ENCODE measurements at places on chromosomes 6 and 20.
A peak's percentile ranks its signal among the peaks of the same experiment; 100 is the strongest.

GRCh38 chr6:138383776-138384175 lies 6.1 kb downstream of the SMIM28 start:
- no peak for DNase-seq

- no peak for DNase-seq
Measured at GRCh38 chr6:133833949-133834359, 55.0 kb upstream of the TCF21 start.

DNA sequence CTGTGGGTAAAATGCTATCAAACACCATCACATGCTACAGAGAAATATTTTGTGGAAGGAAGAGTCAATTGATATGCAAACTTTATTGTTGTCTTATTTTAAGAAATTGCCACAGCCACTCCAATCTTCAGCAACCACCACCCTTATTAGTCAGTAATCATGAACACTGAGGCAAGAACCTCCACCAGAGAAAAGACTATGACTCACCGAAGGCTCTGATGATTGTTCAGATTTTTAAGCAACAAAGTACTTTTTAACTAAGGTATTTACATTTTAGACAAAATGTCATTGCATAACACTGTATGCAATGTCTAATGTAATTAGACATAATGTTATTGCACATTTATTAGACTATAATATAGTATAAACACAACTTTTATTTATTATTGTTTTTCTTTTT lies 26.2 kb upstream of the MMP24 start:
- DNase-seq: no peak

DNA sequence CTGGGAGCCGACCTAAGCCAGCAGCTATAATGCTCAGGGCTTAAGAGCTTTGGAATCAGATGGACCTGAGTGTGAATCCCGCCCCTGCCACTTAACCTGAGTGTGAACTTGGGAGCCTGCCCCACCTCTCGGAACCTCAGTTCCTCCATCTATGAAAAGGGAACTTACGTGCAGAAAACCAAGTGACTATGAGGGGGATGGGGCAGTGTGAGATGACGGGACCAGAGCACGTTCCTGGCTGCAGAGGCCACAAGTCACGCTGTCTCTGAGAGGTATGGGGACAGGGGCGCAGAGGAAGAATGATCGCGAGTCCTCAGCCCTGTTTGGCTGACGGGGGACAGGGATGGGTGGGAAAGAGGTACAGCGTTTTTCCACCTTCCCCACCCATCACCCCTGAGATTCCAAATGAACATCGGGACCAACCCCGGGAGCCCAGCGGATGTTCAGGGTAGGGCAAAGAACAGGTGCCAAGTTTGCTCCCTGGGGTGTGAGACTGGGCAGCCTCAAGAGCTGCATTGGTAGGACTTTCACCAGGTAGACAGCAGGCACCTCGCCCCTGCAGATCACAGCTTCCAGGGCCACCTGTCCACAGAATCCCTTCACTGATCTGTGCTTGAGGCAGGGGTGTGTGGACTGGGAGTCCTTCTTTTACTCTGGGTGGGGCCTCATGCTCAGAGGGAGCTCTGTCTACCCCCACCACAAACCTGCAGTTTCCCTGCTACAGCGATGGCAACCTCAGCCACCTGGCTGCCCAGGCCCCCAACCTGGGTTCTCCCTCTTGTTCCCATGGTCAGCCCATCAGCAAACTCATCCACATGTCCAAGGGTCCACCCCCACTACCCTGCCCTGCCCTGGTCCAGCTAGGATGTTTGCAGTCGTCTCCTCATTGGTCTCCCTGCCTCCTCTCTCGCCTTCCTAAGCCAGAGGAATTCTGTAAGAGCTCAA lies 85.8 kb downstream of the CEBPB start:
- no peak for DNase-seq

DNA sequence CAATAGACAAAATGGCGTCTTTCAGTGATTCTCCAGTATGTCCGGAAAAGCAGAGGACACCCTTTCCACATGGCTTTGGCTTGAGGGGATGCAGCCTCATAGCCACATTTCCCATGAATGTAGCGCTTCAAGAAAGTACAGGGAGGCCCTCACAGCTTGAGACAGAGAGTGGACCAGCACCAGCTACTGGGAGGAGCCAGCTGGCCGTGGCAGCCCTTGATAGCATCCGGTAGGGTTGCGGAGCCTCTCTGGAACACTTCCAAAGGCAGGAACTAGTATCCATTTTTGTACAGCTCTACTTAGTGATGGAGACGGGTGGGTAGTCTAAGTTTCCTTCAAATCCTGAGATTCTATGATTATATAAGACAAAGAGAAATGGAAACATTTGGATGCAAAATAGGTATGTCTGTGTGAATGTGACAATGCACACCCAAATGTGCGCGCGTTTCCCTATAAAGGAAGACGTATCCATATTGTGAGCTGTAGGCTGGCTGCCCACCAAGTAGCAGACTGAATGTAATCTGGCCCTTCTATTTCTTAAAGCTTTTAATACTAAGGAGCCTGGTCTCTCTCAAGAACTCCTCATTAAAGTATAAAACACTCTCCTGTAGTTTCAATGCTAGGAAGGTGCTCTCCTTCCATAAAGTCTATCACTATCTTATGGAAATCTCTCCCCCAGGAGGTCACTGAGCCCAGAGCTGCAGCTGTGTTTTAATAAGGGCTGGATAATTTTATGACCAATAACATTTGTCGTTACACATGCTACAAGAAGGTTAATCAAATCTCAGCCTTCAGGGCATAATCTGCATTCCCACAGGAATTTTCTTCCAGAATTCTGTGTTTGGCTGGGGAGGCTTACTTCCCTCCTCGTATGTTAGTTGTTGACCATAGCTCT lies 74.0 kb downstream of the SOBP start:
- no peak for DNase-seq

DNA sequence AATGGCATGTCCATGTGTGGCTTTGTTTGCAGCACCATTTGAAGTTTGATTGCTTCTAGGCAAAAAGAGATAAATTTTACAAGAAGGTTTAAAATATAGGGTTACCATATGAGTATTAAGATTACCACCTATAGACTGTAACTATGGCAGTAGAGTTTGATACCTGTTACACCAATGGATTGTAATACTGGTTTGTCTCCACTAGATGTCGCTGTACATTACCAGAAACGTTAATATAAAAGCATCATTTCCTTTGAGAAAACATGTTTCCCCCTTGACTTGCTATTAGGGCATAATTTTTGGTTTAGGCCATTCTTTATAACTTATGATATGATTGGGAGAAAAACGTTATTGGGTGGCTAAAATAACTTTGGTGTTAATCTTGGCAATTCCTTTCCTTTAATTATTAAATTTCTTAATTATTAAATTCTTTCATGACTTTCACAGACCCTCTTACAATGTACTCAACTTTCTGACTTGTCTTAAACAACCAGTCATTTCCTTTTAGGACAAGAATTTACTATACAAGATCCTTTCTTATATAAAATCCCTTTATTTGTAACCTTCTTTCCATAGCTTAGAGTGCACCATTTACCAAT lies 42.8 kb downstream of the HLA-DPB1 start:
- no peak for DNase-seq

DNA sequence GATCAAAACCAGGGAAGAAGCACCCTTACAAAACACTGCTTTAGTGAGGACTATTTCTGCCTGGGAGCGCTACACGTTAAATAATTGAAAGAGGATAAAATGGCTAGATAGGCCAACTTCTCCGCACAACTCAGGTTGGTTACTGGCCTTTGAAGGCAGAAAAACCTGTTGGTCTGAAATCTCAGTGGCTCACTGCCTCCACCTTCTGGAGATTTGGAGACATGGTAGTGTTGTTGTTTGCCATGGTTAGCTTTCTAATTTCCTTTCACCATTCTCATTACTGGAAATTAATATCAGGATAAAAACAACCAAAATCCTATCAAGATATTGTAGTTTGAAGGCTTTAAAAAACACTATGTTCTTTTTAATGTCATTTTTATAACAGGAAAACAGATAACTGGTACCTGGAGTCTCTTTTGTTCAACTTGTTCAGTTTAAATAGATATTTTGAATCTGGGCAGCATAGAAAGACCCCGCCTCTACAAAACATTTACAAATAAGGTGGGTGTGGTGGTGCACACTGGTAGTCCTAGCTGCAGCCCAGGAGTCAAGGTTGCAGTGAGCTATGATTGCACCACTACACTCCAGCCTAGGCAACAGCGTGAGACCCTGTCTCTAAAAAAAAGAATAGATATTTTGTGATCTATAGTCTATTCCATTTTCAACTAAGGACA lies 27.5 kb upstream of the BCLAF1 start:
- DNase-seq: peak; percentile 38

- DNase-seq: no peak
Measured at GRCh38 chr6:98498866-98499265, 335.5 kb upstream of the POU3F2 start.

DNA sequence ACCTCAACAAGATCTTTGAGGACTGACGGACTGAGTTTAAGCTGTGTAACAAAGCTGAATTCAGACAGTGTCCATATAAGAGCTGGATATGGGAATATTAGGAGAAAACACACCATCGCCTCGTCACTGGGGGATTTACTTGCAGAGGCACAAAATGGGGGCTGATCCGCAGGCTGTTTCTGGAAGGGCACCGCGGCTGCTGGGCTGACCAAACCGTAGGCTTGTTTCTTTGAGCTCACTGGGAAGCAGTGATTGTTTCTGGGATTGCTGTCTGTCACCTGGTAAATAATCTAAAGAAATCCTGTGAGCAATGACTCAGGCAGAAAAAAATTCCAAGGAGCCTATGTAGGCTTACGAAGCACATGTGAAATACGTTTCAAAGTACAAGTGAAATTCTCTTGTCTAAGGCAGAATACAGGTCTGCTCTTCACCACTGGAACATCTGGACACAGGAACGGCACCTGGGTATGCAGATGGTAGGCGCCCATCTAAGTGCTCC lies 63.9 kb upstream of the MPC1 start:
- no peak for DNase-seq

- no peak for DNase-seq
Measured at GRCh38 chr6:36924778-36925374, 29.7 kb upstream of the PI16 start.

GRCh38 chr6:148520109-148520841 lies 177.6 kb downstream of the SASH1 start:
- no peak for DNase-seq

Data from stimulated activated CD8-positive, alpha-beta memory T cell treated with anti-CD3 and anti-CD28 coated beads, Interleukin-12 subunit alpha, Interleukin-12 subunit beta, amount 100 ng/mL, for 1 hour (primary cell).